ENCODE measurements at places on chromosomes 4 and X.

DNA sequence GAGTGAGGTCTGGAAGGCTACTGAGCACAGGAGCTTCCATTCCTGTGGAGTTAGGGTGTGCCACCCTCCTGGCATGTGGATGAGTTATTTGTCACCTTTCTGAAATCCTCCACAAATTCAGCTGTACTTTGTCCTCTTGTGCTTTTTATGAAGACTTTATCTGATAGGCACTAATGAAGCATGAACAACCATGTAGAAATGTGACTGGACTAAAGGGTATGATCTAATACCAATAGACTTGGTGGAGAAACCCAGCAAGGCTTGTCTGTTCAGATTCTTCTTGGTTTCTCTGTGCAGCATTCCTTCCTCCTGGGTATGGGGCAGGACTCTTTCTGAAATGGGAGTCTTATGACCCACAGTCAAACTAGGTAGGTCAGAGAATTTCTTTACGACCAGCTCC lies 9.6 kb downstream of the NBDY start:
- peak; percentile 69 for DNase-seq

DNA sequence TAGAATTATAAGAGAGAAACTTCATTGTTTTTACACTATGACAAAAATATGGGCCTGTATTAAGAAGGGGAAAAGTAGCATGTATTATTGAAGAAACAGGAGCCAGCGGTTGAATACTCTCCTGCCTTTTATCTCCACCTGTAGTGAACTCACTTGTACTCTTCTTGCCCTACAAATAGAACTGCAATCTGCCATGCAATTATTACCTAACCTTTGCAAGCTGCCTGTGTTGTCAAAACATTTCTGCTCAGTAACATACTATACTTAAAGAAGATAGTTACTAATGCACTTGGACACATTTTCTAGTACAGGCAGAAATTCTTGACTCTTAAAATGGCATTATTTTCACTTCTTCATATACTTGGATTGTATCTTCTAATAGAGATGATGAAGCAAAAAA lies 818.4 kb upstream of the GRID2 start:
- no peak for DNase-seq

DNA sequence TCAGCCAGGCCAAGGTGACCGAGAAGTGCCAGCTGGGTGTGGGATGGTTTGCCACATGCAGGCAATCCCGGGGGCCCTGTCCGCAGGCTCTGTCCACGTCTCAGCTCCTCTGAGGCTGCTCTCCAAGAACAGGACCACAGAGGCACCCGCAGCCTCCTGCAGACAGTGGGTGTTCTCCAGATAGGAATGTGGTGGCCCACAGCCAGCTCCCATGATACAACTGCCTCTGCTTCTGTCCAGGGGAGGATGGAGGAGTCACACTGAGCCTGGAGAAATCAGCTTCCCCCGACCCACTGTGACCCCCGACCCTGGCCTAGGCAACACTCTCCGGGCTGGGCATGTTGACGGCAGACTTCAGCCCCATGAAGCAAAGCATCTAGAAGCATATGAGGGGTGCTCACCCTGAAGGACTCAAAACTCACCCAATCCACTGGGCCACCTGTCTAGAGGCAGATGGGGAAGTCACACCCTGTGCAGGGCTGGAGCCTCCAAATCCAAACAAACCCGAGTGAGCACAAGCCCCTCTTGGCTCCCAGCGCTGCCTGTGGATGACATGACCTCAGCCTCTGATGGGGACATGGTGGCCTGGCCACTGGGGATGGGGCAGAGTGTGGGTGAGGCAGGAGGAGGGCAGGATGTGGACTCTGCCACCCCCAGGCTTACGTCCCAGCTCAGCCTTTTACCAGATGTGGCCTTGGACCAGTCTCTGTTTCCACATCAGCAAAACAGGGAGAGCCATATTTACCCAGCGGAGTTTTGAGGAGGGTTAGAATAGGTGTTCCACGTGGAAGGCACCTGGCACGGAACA lies 102.3 kb downstream of the PSAPL1 start:
- peak; percentile 59 for DNase-seq

DNA sequence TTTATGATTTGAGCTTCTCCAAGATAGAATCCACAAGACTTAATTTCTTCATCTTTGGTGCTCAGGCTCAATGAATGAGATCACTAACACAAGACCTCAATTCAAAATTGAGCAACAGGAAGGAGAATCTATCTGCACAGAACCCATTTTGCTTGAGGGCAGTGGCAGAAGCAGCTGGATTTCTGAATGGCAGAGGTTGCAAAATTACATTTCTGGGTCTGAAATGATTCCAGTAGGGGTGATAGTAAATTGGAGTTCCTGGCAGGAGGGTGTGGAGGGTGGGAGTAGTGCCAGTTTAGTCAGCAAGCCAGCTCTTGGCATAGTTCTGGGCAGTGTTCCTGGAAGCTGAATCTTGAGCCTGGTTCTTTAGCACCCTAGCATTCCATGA lies 281.1 kb downstream of the SLC7A11 start:
- peak; percentile 19 for DNase-seq

DNA sequence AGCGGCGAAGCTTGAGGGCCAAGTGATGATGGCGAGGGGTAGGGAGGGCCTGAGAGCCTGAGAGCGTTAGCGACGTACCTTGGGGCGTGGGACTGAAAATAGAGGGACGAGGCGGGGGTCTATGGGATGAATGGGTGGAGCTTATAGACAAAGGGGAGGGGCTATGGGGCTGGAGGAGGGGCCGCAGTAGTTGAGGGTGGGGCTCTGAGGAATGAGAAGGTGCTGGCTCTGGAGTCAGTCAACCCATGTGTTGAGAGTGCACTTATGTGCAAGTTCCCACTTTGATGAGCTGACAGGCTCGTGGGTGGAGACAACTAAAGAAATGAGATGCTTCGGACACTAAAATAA lies 488 bp downstream of the TBC1D25 start:
- DNase-seq, result no peak

GRCh38 chr4:41307638-41308037 lies 50.9 kb downstream of the UCHL1 start:
- peak; percentile 17 for DNase-seq

DNA sequence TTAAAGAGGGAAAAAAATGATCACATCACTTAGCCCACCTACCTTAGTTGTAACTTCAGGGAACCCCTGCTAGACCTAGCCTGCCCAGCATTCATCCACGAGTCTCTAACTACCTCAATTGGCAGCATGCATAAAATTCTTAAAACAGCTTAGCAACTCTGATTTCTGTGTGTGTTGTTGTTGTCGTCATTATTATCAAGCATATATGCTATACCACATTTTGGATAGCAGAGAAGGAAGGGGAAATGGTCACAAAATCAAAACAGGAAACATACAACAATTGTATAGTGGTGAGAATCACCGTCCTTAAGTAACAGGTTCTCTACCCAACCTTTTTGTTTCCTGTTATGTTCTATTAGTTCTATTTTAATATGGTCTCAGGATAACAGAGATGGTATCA lies 2.7 kb upstream of the ACOT9 start:
- no peak for DNase-seq

DNA sequence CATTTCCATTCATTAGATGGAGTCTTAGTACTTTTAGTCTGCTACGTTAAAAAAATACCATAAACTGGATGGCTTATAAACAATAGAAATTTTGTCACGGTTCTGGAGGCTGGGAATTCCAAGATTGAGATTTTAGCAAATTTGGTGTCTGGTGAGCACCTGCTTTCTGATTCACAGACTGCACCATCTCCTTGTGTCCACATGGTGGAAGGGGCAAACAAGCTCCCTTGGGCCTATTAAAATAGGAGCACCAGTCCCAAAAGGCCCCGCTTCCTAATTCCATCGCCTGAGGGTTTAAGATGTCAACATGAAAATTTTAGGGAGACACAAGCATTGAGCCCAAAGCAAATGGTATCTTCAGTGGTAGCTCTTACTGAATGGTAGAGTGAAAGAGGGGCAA lies 120.5 kb upstream of the MAP9 start:
- no peak for DNase-seq

DNA sequence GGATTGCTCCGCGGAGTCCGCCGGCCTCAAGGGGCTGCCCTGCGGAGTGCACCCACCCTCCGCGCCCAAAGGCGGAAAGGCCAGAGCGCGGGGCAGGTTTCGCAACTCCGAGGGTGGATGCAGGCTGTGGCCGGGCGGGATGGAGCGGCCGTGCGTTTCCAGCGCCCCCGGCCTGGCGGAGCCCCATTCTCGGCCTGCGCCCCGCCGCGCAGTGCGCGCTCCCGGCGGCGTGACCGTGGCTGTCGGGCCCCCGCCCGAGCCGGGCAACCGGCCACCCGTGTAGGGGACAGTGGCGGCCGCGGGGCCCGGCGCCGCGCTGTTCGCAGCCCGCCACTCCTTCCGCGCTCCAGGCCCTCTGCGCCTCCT lies 331 bp downstream of the SETD7 start:
- no peak for DNase-seq

GRCh38 chrX:69161786-69162349 lies 3.4 kb downstream of the PJA1 start:
- DNase-seq, result no peak

DNA sequence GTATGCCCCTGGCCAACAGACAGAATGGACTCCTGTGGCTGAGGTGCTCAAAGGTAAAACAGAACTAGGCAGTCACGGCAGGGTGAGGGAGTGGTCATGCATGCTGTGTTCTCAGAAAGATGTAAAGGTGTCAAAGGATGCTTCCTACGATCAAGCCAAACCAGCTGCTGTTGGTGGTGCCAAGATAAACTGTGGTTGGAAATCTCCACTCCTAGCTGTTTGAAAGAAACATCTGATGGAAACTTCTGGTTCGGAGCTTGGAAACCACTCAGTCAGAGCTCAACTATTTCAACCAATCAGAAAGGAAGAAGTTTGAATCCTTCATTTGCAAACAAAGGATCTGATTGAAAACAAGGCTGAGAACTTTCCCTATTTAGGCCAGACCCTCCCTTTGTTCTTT lies 68.5 kb upstream of the DDX60 start:
- DNase-seq, result no peak

DNA sequence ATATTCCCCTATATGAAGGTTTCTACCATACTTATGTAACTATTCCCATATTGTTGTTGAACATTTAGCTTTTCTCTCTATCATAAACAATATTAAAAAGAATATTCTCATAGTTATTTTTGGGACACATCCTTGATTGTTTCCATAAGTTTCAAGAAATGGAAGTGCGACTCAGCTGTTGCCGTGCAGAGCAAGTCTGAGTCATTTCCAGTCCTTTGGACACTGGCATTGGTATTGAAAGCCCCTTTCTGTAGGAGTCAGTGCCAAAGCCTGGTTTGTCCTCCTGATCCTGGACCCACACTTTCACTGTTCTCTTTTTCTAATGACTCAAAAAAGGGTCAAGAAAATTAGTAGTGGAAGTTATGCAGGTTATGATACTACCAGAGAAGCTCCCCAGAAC lies 108.3 kb upstream of the DIAPH2 start:
- peak; percentile 7 for DNase-seq

- DNase-seq, result peak; percentile 61
Measured at GRCh38 chr4:169231647-169232262, 39.0 kb downstream of the SH3RF1 start.

- DNase-seq, result no peak
Measured at GRCh38 chr4:78342125-78342524, 209.4 kb upstream of the ANXA3 start.

- DNase-seq, result peak; percentile 5
Measured at GRCh38 chrX:123962006-123962467, 531 bp downstream of the STAG2 start.

GRCh38 chrX:13937370-13938050 lies 92.2 kb downstream of the GEMIN8 start:
- DNase-seq, result peak; percentile 9

GRCh38 chrX:119692191-119693039 lies 553 bp downstream of the SEPTIN6 start:
- peak; percentile 23 for DNase-seq

DNA sequence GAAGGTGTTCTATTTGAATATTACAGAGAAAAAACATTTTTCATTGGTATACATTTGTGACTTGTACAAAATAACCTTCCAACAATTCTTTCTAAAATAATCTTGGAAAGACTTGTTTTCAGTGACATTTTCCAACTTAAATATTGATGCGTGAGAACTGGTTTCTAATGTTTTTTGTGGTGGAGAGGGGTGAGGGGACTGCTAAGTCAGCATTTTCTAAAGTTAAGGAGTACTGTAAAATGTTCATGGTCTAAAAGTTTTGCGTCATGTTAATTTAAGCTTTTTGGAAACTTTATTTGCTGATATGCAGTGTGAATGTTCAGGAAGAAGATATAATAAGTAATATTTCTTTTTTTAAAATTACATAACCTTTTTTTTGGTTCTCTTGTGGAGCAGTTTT lies 229.3 kb downstream of the MAGEB5 start:
- DNase-seq, result no peak

DNA sequence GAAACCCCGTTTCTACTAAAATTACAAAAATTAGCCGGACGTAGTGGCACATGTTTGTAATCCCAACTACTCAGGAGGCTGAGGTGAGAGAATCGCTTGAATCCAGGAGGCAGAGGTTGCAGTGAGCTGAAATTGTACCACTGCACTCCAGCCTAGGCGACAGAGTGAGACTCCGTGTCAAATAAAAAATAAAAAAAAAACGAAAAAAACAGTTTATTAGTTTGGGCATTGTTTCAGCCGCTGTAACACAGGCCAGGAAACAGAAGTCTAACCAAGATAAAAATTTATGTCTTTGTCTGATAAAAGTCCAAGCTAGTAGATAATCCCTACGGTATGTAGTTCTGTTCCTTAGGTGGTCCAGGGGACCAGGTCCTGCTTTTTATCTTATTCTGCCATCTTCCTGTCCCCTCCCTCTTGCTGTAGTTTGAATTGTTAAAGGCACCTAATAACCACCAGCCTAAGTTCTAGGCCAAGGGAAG lies 21.4 kb downstream of the USO1 start:
- no peak for DNase-seq

DNA sequence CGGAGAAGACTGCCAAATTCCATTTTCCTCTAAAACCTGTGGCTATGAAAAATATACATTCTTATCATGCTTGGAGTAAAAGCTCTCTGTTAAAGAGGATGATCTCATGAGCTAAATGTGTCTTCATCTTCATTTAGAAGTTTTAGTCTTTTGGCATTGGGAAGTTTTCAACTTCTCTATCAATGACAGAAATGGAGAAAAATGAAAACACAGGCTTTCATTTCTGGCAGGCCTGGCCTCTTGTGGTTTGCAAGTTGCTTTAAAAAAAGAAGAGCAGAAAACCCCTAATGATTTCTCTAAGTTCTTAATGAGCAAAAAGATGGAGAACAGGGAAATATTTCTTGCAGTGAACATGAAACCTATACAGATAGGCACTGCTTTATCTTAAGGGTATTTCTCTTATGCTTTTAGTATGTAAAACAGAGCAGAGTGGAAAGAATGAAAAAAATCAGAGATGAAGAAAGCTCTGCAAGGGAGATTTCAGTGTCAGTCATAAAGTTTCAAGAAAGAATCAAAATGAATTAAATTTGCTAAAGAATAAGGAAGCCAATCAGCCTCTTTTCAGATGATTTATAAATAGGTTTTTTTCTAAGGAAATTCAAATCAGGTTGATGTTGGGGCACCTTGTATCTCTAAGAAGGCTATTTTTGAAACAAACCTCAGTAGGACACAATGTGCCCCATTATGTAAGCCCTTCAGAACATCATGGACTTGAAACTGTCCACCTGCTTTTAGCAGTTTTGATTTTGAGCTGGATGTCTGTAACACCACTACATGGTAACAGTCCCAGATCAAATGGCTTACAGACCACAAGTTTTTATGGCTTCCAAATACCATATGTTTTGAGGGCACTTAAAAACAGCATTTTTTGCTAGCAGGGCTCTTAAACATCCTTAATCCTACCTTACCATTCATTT lies 225.0 kb downstream of the GRIA3 start:
- no peak for DNase-seq

- DNase-seq, result no peak
Measured at GRCh38 chr4:94413085-94413840, 38.5 kb upstream of the PDLIM5 start.

GRCh38 chrX:3450881-3451570 lies 104.6 kb upstream of the MXRA5 start:
- DNase-seq, result peak; percentile 4
